Cortex of kidney (tissue), 1 donor: ENCODE measurements at places on chromosomes 2 and 18.

- DNase-seq: no peak
These were observed 471.7 kb downstream of the THSD7B start for GRCh38 chr2:137237055-137237454.

DNA sequence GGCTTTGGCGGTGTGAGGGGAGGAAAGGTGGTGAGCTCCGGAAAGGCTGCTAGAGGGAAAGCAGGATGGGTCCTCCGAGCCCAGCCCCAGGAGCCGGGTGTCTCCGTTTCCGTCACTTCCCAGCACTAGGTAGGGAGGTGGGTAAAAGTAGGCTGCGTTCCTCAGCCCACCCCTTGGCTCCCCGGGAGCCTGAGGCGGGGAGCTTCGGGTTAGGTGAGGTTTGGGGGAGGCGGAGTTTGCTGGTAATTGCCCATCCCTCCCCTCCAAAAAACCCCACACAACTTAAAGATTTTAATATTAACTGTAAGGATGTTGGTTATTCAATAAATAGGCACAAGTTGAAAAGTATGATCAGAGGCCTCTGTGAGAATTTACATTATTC, 552 bp upstream of the ATF2 start:
- no peak for DNase-seq

DNA sequence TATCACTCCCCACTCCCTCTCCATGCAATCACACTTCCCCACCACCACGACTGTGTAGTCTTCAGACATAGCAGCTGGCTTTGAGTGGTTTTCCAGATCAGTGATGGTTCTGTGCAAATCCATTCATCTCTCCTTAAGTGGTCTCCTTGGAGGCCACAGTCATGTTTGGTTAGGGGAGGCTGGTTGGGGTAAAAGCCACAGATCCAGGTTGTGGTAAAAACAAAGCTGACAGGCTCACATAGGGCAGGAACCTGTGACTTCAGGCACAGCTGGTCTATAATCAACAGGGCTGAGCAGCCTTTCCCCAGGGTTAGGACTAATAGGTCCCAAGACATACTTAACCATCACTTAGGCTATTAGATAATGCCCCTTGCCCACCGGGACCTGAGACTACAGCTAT, 46.2 kb upstream of the FZD7 start:
- DNase-seq: no peak

DNA sequence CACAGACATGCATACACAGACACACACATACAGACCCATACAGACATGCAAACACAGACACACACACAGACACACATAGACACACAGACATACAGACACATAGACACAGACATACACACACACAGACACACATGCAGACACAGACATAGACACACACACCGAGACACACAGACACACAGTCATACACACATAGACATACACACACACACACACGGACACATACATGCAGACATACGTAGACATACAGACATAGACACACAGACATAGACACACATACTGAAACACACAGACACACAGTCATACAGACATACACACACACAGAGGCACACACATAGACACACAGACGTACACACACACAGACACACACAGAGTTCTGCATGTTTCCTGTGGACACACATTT, 26.9 kb downstream of the INHBB start:
- DNase-seq: no peak

GRCh38 chr2:9474361-9475057, at the start of gene IAH1:
Gene IAH1 (plus strand): TSS chr2:9474551. CDS start chr2:9474567, 16 bp downstream.
- no peak for DNase-seq

GRCh38 chr2:101566632-101567228, 91.8 kb upstream of the RFX8 start:
- no peak for DNase-seq

DNA sequence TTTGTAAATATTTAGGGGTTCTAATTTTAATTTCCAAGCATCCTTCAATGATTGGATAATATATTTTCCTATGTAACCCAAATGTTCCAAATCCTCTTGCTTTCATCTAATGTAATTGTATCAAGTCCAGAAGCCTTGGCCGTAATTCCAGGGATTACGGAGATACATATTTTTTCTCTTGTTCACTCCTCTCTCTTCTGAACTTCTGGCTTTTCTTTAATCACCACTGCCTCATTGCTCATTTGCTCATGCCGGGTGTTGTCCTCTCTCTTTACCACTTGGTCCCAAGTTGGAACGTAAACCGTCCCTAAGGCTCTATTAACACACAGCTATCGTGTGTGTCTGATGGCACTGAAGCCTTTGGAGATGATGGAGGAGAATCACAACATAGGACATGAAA, 188.7 kb upstream of the COL3A1 start:
- no peak for DNase-seq

DNA sequence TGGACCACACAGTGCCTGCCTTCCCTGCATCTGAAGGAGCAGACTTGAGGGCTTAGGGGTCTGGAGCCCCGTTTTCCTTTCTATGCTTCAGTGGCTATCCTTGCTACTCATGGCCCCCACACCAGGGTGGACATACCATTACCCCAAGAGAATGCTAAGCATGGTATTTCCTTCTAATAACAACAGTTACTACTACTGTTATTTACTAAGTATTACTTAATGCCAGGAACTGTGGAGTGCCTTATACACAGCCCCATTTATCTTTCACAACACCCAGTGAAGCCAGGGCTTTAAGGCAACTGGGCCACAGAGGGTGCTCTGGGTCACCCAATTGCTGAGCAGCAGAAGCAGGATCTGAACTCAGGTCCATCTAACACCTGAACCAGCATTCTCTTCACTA, 5.8 kb upstream of the PAX8 start:
- DNase-seq: no peak

GRCh38 chr2:166944909-166945308, 56.6 kb downstream of the XIRP2 start:
- DNase-seq: no peak

DNA sequence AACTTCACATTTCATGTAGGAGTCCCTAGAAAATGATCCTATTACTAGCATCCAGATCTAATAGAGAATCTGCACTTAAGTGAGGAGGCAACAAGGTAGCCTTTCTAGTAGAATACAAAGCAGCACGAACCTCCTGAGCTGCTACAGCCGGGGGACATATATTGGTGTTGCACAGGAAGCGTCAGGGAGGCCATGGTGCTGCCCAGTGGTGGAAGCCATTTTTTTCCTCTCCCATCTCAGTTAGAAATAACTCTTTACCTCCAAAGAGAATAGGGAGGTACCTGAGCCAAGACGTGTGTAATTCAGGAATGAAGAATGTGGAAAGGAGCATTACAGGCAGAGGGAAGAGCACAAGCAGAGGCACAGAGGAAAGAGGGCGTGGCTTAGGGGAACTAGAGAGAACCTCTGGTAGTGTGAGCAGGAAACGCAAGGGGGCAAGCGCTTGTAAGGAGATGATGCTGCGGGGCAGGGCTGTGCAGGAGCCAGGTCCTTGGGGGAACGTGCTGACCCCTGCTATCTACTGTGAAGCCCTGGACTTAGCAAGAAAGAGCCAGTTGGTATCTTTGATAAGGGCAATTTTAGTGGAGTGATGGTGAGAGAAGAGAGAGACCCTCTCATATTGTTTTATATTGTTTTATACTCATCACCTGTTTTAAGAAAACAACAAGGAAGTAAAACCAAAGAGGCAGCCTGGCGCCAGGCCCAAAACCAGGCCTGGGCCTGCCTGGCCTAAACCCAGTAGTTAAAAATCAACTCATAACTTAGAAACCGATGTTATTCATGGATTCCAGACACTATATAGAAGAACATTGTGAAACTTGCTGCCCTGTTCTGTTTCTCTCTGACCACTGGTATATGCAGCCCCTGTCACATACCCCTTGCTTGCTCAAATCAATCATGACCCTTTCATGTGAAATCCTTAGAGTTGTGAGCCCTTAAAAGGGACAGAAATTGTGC, 50.0 kb upstream of the TTC39C start:
- no peak for DNase-seq

DNA sequence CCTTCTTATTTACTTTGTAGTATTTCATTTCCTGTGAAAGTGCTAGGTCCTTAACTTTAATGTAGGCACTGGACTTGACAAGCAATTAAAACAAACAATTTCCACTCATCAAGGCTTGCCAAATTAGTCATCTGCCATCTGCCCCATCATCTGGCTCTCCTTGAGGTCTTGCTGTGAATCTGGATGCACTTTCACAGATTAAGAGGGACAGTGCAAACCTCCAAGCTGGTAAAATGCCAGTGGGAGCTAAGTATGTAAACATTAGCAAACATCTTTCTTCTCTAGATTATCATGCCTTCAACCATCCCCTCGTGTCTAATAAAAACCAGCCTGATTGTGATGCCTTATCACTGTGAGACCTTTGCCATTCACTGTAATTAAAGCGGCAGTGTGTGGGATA, 402.9 kb downstream of the ERBB4 start:
- no peak for DNase-seq

- DNase-seq: no peak
These were observed 37.3 kb downstream of the MTCL1 start for GRCh38 chr18:8742387-8743361.

DNA sequence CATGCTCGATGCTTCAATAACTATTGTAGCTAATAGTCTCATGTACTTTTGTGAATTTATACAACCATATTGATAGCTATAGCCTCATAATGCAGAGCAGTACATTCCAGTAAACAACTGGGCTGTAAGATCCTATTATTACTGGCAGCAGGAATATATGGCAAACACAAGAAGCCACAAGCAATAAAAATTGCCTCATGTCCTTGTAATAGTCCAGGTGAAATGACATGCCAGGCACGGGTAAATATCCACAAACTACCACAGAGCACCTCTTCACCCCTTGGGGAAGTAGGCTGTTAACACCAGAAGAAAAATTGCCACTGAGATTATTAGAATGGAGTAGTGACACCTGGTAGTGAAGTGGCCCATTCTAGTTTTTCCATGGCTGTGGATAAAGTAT, 158.3 kb downstream of the MTX2 start:
- no peak for DNase-seq

DNA sequence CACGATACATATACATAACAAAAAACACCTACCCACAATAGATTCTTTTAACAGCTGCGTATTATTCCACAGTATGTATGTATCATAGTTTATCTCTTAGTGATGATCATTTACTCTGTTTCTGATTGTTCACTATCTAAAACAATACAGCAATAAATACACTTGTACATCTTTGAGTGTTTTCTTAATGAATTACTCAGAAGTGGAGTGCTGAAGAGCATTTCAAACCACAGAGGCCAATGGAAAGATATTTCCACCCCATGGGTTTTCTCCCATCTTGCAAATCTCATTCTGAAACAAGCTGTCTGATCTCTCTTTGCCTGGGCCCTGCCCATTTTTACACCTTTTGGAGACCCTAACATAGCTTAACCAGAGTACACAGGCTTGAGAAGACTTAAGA, 113.8 kb upstream of the KLF7 start:
- DNase-seq: no peak

- no peak for DNase-seq
These were observed 214.8 kb downstream of the ZNF521 start for GRCh38 chr18:25137197-25137472.

GRCh38 chr2:158405341-158405740, 51.2 kb downstream of the CCDC148 start:
- DNase-seq: no peak

DNA sequence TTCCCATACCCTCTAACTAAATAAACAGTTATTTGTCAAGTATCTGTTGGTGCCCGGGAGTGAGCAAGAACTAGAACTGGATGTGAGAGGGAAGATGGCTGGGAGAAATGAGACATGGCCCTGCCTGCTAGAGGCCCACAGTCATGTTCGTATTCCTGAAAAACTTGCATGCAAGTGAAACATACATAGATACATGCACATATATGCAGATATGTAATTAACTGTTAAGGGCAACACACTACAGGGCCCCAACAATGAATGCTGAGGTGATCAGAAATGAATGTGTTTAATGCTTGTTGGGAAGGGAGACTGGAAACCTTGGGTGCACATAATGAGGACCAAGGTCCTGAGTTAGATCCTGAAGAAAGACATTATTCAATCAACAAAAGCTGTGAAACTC, 49.8 kb downstream of the ADD2 start:
- no peak for DNase-seq

DNA sequence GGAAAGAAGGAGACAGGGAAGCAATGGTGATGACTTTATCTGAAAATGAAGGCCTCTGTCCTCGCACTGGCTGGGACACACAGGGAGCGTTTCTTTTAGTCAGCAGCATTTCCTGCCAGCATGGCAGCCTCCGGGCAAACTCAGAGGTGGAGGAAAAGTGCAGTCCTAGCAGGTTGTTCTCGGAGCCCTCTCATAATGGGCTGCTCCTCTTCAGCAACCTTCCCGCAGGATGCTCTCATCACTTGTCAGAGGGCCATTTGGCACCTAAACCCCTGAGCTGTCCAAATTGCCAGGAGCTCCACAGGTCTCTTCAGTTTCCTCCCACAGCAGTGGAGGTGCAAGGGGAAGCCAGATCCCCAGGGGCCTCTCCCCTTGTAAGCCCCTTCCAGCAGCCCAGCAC, 6.2 kb downstream of the STK39 start:
- no peak for DNase-seq

DNA sequence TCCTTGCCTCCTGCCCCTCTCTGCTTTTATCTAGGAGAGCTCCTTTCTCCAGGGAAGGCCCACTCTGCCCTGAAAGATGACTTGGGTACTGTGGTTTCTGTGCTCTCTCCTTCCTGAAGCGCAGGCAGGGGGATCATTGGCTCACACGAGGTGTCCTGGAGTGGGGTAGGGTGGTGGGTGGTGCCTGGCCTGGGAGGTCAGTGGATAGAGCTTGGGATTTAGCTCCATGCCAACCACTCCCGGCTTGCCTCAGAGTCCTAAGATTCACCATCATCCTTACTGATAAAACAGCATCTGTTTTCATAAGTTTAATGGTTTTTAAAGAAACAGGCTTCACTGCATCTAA, 63.1 kb downstream of the CIB4 start:
- DNase-seq: no peak

- no peak for DNase-seq
These were observed 394.8 kb downstream of the PID1 start for GRCh38 chr2:228876276-228876675.
